Mucosa of gallbladder (tissue), 1 donor: ENCODE measurements at places on chromosomes 4 and X.
A peak's percentile ranks its signal among the peaks of the same experiment; 100 is the strongest.

GRCh38 chrX:56600141-56600540 is 36.7 kb downstream of the UBQLN2 start:
- no peak for DNase-seq

DNA sequence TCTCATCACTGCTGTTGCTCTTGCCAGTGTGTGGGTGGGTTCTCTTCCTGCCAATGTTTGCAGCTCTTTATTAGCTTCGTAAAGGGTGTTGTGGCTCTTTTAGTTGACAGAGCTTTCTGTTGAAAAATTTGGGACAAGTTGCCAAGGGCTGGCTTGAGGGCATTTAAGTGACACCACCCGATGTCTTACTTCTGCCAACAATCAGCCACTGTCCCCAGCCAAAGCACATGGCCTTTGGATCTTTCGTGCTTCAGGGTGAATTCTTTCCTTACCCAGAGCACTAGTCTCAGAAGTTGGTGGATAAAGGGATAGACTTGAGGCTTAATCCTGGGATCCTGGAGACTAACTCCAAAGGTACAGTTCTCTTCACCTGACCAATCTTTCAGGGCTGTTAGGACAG is 113.6 kb downstream of the SOX3 start:
- no peak for DNase-seq

- DNase-seq, result no peak
Observed at GRCh38 chr4:120491481-120491880, 424.8 kb upstream of the MAD2L1 start.

- no peak for DNase-seq
Observed at GRCh38 chrX:110796407-110796697, 735 bp upstream of the CHRDL1 start.

DNA sequence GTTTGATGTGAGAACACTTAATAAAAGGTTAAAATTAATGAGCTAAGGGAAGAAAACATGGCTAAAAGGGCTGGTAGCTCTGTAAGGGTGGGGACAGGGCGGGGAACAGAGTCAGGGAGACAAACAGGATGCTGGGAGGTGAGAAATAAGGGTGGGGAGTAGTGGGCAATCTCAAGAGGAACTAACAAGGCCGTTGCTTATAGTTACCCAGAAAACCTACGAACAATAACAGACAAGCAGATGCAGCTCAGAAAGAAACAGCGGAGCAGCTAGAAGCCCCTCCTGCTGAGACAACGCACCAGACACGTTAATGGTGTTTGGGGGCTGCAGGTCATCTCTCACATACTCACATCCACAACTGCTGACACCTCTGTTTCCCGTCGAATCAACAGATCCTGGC is 9.7 kb upstream of the KLF3 start:
- no peak for DNase-seq

GRCh38 chrX:151621422-151621821 is 57.9 kb downstream of the PASD1 start:
- no peak for DNase-seq

GRCh38 chrX:46575991-46576392 is 2.4 kb downstream of the CHST7 start:
- DNase-seq, result no peak

- peak; percentile 44 for DNase-seq
Observed at GRCh38 chr4:158778712-158779111, 9.9 kb downstream of the FNIP2 start.

DNA sequence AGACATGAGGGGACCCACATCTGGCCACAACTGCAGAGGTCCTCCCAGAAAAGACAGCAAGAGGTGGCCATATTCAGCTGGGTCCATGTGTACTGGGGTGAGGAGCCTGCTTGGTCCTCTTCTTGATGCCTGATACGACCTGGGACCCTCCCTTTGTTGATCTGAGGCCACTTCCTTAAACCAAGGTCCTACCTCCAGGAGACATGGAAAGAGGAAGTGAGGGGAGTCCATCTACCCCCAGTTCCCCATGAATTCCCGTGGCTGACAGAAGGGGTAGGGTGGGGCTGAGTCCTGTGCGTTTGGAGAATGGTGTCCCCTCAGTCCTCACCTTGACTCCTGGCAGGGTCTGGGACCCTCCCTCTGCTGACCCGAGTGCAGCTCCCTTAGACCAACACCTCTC is 2.1 kb downstream of the MAGEA10 start:
- DNase-seq, result no peak

DNA sequence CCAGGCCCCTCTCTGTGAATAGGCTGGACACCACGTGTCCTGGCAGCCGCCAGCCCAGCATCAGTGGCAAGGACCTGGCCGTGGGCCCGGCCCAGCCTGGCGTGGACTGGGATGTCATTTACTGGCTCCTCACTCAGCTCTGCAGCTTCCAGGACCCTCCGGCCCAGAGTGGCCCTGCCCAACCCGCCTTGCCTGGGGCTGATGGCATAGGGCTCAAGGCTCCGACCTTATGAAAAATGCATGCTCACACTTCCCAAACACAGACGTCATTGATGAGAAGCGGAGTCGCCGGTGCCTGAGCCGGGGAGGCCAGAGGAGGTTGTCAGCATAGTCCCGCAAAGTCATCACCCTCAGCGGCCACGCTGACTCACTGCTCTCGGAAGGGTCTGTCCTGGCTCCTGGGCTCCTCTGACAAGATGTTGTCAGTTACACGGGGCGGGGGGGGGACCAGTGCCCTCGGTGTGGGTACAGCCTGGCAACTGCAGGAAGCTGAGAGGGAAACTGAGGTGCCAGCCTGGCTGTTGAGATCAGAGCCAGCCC is 14.3 kb downstream of the CFAP99 start:
- no peak for DNase-seq

GRCh38 chrX:106611317-106611678 is 480 bp upstream of the RADX start:
- no peak for DNase-seq

GRCh38 chr4:89661173-89661899 is 175.6 kb downstream of the SNCA start:
- DNase-seq, result no peak

GRCh38 chrX:153333266-153333665 is 687 bp upstream of the ZNF275 start:
- no peak for DNase-seq

- no peak for DNase-seq
Observed at GRCh38 chrX:41512394-41512793, 65.3 kb downstream of the NYX start.

GRCh38 chr4:36394352-36394903 is 113.0 kb downstream of the DTHD1 start:
- DNase-seq, result no peak

GRCh38 chr4:2837904-2838496 is 5.6 kb upstream of the ADD1 start:
- peak; percentile 55 for DNase-seq

DNA sequence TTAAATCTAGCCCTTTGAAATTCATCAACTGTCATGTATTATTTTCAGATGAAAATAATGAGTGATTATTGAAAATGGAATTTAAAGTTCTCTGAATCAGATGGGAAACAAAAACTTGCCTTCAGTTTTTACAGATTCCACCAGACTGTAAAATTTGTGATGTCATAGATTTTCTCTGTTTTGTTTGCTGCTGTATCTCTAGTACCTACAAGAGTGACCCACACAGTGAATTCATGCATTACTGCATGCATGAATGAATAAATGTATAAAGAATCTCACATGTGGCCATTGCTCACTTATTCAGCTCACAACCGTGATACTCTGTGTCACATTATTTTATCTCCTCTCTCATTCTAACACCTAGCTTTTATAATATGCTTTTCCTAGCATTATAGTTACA is 532.2 kb upstream of the AGA start:
- DNase-seq, result no peak

DNA sequence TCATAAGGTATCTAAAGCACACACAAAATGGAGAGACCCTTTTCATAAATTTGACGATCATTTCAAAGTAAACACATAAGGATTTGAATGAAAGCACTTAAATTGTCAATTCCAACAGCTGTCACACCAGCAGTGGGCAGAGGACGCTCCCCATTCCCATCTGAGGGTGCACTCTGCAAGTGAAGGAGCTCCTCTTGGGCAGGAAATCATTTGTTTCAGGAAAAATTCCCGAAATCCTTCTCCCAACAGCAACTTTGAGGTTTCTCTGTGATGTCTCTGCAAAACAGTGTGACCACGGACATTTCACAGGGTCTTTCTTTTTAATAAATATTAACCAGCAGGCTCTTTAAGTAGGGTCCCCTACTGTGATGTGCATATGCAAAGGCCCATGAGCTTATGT is 111.0 kb downstream of the EPHA5 start:
- DNase-seq, result no peak

DNA sequence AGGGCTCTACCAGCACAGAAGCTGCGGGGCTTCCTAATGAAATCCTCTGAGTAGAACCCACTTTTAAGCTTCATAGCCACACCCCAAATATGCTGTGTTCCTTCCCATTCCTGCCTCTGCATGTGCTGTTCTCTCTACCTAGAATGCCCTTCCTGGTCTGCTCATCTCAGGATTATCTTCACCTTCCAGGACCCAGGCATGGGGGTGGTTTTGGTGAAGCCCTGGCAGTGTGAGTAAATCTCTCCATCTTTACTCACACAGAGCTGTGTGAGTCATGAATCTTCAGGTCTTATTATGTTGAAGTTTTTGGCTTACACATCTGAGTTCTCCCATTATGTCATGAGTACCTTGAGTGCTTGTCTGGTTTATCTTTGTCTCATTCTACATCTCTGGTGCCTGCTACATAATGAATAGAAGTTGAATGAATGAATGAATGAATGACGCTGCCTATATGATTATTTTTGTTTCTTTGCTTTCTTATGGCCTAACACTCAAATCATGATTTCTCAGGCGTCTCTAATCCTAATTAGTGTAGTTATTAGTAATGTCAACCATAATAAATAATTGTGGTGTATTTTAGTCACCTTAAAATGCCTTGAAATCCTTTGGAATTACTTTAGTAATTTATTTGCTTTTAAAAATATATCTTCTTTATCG is 41.9 kb downstream of the HADH start:
- no peak for DNase-seq

DNA sequence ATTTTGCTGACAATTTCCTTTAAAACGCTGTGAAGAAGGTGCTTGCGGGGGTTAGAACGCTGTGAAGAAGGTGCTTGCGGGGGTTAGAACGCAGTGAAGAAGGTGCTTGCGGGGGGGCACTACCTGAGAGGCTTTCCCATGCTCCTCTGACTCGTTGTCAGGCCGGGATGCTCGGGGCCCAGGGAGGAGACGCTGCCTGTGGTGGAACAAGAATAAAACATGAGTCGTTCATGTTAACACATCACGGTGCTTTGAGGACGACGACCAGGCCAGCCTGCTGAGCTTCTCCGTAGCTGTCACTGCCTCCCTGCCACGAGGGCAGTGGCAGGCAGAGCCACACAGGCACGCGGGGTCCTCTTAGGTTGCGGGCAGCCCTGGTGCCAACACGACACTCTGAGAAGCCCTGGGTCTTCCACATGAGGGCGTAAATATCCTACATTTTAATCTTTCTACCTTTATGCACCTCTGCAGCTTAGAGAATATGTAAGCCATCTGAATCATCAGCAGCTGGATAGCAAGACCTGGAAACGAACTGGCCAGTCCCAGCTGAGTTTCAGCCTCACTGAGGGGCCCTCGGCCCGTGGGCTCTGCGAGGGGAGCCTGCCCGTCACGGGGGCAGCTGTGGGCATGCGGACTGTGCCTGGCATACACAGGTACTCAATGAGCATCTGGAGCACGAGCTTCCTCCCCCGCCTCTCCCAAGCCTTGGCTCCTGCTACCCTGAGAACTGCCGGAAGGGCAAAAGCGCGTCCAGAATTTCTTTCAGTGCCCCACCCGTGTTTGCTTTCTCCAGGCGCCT is 47.0 kb downstream of the FGFRL1 start:
- no peak for DNase-seq

- no peak for DNase-seq
Observed at GRCh38 chr4:165457793-165458192, 79.0 kb downstream of the CPE start.

- DNase-seq, result no peak
Observed at GRCh38 chr4:153371701-153372234, 27.3 kb downstream of the MND1 start.
